Ovary (tissue), 10 donors: ENCODE measurements at places on chromosomes 13 and 19. TPM values are rescaled to one million over a fixed set of nuclear protein-coding genes. Genes with fewer than 3 reads are reported as not detected.

DNA sequence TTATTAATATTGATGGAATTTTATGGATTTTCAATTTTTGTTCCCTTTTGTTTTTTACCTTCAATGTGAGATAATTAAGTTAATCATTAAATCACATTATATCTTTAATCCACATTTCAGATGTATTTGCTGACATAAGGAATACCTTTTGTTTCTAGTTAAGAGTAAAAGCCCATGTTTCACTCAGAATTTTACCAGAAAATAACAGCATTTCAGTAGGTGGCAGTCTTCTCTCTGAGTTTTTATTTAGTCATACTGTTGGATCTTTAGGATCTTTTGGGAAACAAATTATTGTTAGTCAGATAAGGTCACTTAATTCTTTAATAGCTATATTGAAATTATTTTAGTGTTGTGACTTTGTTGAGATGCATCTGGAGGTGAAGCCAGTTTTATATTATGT, 67.9 kb downstream of the NDFIP2 start:
- no peak for DNase-seq

- no peak for DNase-seq
Observed at GRCh38 chr13:22114630-22115311, 443.9 kb downstream of the FGF9 start.

- no peak for DNase-seq
Observed at GRCh38 chr13:27271570-27272096, 1.0 kb downstream of the RASL11A start.

Gene FAM124A
- 2.1 TPM for total RNA-seq

DNA sequence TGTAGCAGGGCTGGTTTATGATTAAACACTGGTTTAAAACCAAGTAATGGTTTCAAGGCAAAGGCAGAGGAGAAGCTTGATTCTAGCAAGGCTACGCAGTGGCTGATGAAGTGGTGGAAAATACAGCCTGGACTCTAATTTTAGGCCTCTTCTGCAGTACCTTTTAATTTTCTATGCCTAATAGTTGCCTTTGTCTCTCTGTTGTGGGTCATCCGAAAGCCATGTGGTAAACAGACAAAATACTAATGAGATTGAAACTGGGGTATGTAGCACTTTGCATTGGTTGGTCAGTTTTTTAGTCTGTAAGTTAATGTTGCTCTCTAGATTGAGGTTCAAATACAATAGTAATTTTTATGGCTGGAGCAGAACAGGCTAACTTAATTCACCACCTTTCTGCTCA, 3.3 kb downstream of the LMO7 start:
- no peak for DNase-seq

GRCh38 chr13:80685942-80686341, 345.0 kb upstream of the SPRY2 start:
- DNase-seq: no peak

Gene EDNRB
- 6.1 TPM for total RNA-seq

Gene MVB12A
- total RNA-seq: 86.6 TPM

GRCh38 chr13:100291624-100292023, 202.7 kb downstream of the PCCA start:
- no peak for DNase-seq

- DNase-seq: no peak
Observed at GRCh38 chr19:814152-815078, 7.3 kb downstream of the PLPPR3 start.

GRCh38 chr19:55285229-55285890, 1.6 kb downstream of the BRSK1 start:
- DNase-seq: no peak

Gene LACC1
- total RNA-seq: 5.8 TPM
